ENCODE measurements at places on chromosomes 2 and 18. TPM values are rescaled to one million over a fixed set of nuclear protein-coding genes. Genes with fewer than 3 reads are reported as not detected.

GCG gene
- total RNA-seq = not detected

RPL31 gene
- 2,156 TPM for total RNA-seq

GALNT14 gene
- 44.6 TPM for total RNA-seq

TSGA10 gene
- 4.2 TPM for total RNA-seq

C2orf80 gene
- total RNA-seq = not detected

Data from A549 treated with Hydrocortisone at 1 μM for 4 hours (cell line).